ENCODE measurements at places on chromosomes 1 and 21.

GRCh38 chr21:37251294-37251634, 15.9 kb downstream of the VPS26C start:
- no peak for DNase-seq

DNA sequence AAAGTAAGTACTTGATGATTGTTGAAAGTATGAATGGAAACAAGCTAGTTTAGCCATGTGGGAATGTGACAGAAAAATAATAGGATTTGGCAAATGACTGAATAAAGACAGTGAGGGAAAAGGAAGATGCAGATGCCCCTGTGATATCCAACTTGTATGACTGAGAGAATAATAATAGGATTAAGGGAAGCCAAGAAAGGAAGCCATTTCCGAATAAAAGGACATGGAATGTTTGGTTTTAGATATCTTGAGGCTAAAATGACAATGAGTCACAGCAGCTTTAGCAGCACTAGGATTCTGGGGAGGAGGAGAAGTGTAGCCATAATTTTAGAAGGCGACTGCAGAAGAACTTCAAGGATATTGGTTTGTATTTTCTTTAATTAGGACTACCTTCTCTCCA, 109.2 kb downstream of the TTLL7 start:
- DNase-seq: peak; percentile 84

DNA sequence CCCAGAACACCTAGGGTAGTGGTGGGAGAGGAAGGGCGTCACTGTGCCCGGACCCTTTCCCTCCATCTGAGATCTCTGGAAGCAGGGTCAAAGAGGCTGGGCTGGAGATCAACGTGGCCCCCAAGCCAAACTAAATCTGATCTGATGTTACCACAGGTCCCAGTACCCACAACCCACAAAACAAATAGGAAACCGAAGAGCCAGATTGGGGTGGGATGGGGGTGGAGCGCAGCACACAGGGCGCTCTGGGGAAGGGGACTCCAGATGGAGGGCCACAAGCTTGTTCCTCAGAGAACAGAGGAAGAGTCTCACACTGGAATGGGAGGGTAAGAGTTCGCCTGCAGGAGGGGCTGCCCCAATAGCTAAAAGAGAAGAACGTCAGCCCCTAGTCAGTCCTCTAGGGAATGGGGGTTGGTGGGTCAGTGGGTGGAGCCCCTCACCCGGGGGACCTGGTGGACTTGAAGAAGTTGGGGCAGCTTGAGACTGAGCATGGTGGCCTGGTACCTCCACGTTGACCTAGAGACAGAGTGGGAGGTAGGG, 1.5 kb downstream of the PAQR6 start:
- DNase-seq: no peak

GRCh38 chr1:17475752-17476151, 36.3 kb upstream of the RCC2 start:
- DNase-seq: no peak

DNA sequence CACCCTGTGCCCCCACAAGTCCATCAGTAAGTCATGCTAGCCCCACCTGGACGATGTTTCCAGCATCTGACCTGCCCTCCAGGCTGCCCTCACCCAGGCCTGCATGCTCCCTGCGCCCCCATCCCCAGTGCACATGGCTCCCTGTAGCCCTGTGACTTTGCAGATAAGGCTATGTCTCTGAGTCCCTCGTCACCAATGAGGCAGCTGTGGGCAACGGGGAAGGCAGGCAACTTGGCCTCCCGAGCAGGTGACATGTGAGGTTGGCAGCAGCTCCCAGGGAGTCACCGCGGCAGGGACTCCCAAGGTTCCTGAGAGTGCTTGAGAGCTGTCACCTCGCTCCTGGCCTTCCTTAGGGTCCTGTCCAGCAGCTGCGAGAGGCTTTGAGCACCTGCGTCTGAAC, 32.4 kb upstream of the AGPAT3 start:
- no peak for DNase-seq

- no peak for DNase-seq
Observed at GRCh38 chr1:7390604-7391000, 380.5 kb upstream of the VAMP3 start.

GRCh38 chr1:34460193-34460592, 283.5 kb downstream of the C1orf94 start:
- DNase-seq: peak; percentile 8
